ENCODE measurements at places on chromosomes 1 and 21.

DNA sequence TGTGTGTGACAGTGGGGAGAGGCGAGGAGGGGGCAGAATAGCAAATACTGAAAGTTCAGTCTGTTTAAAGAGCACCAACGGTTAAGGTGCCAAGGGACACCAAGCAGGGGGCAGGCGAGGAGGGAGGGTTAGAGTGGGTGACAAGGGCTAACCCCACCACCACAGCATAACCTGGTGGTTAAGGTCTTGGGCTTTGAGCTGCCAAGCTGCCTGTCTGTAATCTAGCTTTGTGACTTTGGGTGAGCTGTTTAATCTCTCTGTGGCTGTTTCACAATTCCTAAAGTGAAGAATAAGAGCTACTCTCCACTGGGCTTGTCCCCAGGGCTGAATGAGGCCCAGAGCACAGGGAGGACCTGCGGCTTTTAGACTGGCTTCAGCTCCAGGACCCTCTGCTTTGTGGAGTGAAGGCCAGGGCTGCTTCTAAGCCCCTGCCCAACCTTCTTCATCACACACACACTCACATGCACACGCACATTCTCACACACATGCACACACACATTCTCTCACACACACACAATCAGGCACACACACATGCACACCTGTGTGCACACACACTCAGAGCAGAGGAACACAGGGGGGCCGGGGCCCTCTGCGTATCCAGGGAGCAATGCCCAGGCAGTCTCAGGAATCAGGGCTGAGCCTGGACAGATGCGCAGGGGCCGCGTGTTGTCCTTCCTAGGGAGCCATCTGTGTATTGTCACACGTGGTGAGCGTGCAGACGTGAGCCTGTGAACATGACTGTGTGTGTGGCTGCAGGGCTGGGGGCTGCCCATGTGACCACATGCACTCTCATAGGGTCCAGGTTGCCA lies 101.6 kb upstream of the TARDBP start:
- DNase-seq = no peak

DNA sequence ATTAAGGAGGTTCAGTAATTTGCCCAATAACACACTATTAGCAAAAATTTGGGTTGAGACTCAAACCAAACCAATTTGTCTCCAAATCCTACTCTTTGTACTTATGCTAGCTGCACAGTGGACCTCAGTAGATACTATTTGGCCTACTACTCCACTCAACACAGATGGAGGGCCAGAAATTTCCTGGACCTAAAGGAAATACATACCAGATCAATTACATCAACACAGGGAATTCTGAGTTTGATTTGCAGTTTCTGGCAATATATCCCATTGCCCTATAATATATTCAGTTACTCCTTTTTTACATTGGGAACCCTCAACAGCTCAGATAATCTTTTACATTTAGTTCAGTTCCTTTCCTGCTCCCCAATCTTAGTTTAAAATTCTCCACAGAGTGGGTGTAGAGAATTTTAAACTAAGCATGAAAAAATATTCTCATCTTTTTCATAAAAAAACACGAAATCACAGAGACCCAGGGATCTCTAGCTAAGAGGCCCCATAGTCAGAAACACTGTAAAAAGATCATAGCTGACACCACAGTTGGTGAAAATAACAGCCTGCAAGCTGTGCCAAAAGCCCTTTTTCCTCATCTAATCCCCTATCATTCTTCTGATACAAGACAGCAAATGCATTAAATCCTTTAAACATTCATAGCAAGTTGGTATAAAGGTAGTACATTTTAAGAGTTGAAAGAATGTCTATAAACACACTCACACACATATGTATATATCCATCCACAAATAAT lies 317.7 kb upstream of the ESRRG start:
- no peak for DNase-seq

DNA sequence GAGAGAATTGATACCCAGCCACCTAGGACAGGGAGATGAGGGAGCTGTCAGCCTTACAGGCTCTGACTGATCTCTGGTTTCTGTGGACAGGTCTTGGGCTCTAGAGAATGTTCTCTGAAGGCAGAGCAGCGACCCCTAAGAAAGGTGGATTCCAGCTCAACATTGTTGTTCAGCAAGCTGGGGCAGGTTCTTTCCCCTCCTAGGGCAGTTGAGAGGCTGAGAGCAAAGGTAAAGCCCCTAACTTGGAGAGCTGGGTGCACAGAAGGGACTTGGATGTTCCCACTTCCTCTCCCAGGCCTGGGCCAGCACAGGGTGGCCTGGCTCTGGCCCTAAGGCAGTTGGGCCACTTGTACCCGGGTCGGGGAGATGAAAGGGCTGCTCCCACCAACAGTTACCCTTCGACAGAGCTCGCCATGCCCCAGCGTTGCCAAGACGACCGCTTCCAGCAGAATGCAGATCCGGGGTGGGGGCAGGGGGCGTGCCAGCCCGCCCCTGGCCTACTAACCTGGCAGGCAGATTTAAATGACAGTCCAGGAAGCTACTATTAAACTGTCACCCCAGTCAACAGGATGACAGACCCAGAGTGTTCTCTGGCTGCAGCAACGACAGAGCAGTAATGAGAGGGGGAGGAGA lies 31.6 kb downstream of the LRP8 start:
- no peak for DNase-seq

GRCh38 chr1:97297611-97298010 lies 576.0 kb downstream of the PTBP2 start:
- DNase-seq = no peak

DNA sequence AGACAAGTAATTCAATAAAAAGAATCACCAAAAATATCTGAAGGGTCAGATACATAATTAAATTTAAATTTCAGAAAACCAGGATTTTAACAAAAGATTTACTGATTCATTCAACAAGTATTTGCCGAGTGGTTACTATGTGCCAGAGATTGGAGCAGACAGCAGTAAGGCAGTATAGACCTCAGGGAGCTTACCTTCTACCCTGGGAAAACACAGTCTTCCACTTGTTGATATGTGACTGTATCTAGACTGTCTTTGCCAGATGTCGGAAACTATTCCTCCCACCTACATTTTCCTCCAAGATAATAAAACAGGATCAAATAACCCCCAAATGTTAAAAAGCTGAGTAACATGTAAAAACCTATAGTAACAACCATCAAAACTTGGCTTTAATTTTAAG lies 6.2 kb downstream of the HNRNPR start:
- no peak for DNase-seq

- DNase-seq = no peak
Measured at GRCh38 chr21:15446223-15446622, 283.6 kb upstream of the USP25 start.

- no peak for DNase-seq
Measured at GRCh38 chr1:53467391-53467790, 8.2 kb downstream of the DMRTB1 start.

GRCh38 chr21:18832950-18833349 lies 429.4 kb upstream of the TMPRSS15 start:
- DNase-seq = no peak

GRCh38 chr1:238119861-238120260 lies 229.1 kb upstream of the ZP4 start:
- no peak for DNase-seq

GRCh38 chr1:237093691-237094090 lies 51.7 kb downstream of the RYR2 start:
- no peak for DNase-seq

- DNase-seq = no peak
Measured at GRCh38 chr1:116503546-116504307, 67.1 kb downstream of the CD58 start.

DNA sequence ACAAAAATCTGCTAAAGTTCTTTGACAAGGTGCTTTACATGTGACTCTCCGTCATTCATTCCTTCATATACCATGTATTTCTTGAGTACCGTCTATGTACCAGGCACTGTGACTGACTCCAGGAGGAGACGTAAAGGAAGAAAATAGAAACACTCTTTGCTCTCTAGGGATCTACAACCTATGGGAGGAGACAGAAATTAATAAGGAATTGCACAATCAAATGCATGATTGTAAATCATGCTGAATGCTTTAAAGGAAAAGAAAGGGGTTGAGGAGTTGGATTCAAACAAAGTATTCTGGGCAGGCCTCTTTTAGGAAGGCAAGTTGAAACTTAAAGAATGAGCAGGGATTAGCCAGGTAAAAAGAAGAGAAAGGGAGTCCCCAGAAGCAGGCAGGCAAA lies 239.1 kb upstream of the FGGY start:
- DNase-seq = no peak

DNA sequence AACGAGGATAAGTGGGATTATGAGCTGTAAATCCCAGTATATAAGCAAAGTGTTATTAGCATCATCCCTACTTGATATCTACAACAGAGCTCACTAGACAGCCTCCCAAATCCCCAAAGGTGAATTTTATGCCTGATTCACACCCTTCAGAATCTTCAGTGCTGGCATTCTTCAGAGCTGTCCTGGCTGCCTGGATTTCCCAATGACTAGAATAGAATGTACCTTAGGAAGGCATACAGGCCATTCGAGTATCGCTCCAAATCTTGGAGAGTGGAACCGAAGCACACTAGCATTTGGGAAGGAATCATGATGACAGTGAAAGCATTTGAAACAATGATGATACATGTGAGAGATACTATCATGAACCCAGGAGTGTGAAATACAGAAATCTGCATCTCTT lies 22.3 kb downstream of the ZBTB40 start:
- DNase-seq = no peak

DNA sequence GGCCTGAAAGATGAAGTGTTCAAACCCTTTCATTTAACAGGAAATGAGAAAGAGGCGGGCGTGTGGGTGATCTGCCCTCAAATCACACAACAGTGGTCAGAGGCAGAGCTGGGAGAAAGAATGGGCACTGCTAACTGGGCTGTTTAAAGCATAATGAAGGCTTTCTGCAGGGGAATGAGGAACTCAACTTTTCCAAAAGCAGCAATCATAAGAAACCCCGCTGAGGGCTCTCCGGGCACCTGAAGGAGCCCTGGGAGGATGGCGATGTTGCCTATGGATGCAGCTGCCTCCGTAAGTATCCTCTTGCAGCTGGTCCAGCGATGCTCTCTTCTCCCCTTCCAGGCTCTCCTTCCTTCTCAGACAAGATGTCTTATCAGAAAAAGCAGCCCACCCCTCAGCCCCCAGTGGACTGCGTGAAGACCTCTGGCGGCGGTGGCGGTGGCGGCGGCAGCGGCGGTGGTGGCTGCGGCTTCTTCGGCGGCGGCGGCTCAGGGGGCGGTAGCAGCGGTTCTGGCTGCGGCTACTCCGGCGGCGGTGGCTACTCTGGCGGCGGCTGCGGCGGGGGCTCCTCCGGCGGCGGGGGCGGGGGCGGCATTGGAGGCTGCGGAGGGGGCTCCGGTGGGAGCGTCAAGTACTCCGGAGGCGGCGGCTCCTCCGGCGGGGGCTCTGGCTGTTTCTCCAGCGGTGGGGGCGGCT lies 1.2 kb downstream of the LORICRIN start:
- DNase-seq = no peak

GRCh38 chr1:150009604-150010392 lies 728 bp downstream of the OTUD7B start:
- no peak for DNase-seq

GRCh38 chr1:8170059-8170835 lies 144.1 kb upstream of the ERRFI1 start:
- DNase-seq = no peak

GRCh38 chr1:16986560-16986959 lies 6.1 kb upstream of the MFAP2 start:
- no peak for DNase-seq

DNA sequence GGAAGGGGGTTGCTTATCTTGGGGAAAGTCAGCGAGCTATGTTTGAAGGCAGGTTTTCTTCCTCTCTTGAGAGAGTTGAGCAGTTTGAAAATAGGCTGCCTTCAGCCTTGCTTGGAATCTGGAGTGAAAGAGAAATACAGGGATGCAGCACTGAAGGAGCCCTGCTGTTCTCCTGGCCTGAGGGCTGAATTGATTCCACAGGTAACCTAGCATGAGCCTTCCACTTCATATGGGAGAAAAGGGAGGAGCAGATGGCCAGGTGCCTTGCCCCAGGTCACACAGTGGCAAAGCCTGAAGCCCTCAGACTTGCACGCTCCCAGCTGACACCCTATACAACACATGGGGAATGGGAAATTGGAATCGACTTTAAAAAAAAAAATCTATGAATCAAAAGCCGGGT lies 88.0 kb upstream of the WLS start:
- no peak for DNase-seq

DNA sequence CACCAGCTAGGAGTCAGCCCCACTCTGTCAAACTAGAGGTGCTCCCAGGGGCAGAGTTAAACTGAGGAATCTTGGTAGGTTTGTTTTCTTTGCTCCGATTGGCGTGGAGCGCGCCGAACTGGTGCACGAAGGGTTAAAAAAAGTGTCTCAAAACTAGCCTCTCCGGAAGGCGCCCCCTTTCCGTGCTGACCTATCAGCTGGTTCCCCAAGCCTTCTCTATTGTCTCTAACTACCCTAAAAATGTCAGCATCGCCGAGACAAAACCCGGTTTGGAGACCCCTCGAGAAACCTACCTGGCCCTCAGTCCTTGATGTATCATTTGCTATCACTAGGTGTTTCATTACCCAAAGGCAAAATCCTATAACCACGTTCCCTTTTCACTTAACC lies 2.2 kb downstream of the TGFB2 start:
- no peak for DNase-seq

- no peak for DNase-seq
Measured at GRCh38 chr21:46527801-46528200, 69.1 kb downstream of the DIP2A start.

DNA sequence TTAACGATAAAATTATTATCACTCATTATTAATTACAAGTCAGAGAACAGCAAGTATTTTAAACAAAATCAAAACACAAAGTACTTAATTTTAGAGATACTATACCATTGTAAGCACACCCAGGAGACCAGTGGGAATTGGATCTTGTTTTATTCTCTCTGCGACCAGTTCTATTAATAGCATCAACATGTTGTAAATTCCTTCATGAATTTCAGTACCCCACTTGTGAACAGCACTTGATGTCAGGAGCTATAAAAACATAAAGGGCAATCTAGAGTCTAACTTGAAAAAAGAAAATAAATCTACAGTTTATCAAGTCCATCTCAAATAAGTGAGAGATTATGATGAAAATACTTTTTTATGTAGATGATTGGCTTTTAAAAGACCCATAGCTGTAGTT lies 42.9 kb downstream of the USP24 start:
- DNase-seq = no peak

DNA sequence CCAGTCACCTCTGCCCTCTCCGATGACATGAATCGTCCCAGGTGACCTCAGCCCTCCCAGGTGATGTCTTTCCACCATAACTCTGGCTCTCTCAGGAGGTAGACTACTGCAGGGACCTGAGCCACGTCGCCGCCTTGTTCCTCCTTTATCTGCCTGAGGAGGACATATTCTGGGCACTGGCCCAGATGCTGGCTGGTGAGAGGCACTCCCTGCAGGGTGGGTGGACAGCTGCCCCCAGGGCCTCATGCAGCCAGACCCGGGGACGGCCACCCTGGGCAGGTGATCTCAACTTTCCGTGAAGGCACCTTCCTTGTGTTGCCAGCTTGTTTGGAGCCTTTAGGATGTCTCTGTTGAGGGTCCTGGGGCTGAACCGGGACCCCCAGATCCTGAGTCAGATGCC lies 13.9 kb upstream of the ZBTB17 start:
- DNase-seq = no peak

GRCh38 chr1:63435161-63435560 lies 67.7 kb downstream of the ALG6 start:
- no peak for DNase-seq

Measured in frontal cortex (tissue), 4 donors.